NCI-H1436 treated with DMSO at 0.1 percent for 48 hours (cell line): ENCODE measurements at places on chromosomes 2 and 18.

DNA sequence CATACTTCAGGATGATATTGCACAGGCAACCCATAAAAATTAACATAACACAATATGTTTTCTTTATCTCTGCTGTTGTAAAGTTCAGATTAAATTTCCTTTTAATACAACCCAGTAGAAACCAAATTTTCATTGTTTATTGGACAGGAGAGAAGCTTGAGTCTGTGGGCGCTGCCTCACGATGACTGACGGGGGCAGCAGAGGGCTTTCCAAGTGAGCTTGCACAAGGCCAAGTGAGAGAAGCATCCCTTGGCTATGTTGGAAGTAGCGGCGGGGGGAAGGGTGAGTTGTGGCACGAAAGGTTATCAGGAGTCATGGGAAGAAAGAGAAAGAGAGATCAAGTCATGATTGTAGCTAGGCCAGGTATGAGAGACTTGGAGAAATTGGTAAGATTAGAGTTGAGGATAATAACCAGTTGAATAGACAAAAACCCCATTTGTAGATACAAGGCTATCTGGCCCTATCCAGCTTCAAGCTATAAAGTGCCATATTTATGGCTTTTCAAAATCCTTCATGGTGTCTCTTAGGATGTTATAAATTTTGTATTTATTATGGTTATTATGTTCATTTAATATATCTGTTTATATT lies 413.7 kb upstream of the FAM98A start:
- DNase-seq = no peak

DNA sequence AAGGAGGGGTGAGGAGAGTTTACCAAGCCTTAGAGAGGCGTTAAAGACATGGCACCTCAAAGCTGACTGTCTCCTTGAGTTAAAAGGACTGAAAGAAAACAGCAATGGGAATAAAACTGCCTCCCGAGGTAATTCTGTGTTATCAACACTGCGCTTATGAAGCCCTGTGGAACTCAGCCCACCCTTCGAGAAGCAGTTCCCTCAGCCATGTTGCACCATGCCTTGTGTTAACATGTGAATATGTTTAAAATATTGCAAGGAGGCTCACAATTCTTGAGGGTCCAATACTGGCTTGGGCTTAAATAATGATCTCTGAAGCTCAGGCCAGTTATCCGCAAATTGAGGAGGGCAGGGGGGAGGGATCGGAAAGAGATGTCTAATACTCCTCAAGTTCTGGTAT lies 14.7 kb downstream of the KLF7 start:
- no peak for DNase-seq

DNA sequence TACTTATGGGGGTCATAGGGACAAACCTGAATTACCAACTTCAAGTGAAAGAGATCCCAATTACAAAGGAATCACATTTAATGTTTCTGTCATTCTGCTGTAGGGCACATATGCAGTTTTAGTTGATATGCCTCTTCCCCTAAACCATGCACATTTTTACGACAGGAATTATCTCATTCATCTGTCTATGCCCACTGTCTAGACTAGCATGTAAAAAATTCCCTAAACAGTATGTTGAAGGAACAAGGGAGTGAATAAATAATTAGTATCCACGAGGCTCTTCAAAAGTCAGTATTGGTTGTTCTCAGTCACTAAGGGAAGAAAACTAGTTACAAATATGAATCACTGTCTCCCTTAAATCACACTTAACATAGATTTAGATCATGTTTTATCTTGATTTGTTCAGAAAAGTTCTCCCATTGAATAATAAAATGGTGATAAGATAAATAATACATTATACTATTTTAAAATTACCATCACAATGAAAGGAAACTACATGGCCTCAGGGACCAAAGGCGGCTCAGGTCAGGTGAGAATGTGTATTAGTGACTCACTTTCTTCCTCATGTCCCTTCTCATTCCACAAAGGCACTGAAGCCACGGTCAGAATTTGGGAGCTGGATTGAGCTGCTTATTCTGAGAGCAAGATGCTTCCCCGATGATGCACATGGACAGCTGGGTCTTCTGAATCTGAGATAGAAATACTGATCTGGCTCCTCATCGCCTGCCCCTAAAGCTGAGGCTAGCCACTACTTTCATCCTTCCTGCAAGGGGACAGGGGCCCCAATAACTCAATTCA lies 29.1 kb downstream of the DYM start:
- no peak for DNase-seq

DNA sequence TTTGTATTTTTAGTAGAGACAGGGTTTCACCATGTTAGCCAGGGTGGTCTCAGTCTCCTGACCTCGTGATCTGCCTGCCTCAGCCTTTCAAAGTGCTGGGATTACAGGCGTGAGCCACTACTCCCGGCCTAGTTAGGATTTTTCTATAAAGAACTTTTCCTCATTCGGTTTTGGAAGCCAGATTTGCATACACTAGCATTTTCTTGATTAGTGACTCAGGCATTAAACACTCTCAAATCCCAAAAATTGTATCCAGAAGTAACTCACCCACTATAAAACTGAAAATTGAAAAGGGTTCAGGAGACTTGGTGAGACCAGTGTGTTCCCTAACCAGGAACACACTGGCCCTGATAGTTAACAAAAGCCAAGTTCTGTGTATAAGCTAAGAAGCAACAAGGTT lies 25.2 kb downstream of the EIF2AK3 start:
- no peak for DNase-seq

GRCh38 chr18:6561420-6561861 lies 146.7 kb upstream of the L3MBTL4 start:
- no peak for DNase-seq

DNA sequence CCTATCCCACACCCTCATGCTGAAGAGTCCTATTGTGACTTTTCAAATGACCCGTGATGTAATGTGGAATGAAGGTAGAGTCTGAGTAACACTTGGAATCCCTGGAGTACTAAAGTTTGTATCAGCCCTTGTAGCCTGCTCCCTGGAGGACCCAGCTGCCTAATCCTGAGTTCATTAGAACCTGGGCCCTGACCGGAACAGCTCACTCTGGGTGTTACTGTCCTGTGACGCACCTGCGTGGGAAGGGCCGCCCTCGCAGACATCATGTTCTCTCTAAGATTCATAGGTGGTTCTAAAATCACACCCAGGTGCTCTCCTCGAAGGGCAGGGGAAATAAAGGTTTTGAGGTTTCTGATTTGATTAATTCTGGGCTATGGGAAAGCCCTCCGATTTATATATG lies 62.3 kb downstream of the NCK2 start:
- DNase-seq = no peak

DNA sequence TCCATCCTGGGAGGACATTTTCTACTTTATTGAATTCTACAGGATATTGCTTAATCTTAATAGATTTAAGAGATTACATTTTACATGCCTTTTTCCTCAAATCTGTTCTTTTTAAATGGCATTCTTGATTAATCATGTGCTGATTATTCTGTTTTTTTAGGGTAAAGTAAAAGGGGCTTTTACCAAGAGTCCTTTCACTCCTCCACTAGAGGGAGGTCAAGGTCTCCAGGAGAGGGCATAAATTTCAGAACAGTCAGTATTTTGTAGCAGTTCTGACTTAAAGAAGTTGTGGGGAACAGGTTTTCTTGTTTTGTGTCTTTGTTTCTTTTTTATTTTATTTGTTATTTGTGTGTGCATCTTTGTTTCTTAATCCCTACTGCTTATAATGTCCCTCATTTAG lies 25.4 kb downstream of the WDR75 start:
- no peak for DNase-seq

GRCh38 chr2:198664321-198664720 lies 793.4 kb downstream of the SATB2 start:
- no peak for DNase-seq

- DNase-seq = no peak
Observed at GRCh38 chr2:109382951-109383350, 230.8 kb downstream of the SEPTIN10 start.

DNA sequence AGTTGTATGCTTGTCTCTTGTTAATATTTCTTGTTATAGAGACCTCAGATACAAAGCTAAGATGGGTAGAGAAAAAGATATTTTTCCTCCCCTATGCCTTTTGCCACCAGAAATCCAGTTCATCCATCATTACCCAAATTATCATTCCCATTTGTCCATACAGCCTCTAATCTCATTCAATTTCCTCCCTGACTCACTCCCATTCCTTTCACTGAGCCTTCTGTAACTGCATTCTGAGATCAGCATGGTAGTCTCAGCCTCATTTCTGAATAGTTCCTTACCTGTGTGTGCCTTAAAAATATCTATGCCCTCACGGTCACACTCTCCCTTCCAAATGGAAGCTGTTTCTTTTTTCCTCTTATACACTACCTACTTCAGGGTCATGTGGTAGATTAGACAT lies 15.7 kb upstream of the PIK3C3 start:
- DNase-seq = no peak

DNA sequence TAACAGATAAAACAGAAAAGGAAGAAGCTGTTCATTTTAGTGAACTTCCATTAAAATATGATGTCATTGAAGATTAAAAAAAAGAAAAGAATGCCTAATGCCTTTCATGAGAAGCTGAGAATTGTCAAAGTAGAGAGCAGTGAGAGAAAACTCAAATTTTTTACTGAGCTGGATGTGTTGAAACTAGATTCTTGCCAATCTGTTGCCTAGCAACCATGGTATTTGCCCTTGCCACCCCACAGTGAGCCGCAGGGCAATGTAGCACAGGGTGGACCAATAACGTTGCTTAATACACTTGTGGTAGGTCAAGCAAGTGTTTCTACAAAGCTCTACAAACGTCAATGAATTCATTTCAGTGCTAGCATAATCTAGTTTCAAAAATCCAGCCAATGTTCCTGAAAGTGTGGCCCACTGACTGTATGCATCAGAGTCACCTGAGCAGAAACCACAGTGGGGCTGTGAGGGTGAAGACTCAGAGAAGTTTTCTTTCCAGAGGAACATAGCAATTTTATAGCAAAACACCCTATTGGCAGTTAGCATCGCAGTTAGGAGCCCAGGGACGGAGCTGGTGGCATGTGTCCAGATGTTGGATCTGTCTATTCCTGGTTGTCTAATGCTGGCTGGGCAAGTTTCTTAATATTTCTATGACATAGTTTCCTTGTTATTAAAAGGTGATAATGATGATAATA lies 132.2 kb downstream of the DOCK10 start:
- DNase-seq = no peak

DNA sequence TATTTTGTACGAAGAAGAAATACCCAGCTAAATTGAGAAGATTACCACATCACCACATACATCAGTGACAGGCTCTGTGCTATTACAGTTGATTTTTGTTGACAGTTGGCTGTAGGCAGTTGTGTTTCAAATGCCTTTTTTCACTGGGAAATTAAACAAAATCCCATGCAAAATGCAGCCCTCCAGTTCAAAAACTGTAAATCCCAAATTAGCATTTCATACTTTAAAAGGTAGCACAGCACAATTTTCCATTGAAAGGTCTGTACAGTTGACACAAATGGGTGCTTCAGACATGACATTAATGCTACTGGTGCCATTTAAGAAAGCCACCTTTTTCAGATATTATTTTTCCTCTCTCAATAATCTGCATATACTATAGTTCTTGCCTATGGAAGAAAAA lies 807.2 kb downstream of the BCL11A start:
- no peak for DNase-seq

DNA sequence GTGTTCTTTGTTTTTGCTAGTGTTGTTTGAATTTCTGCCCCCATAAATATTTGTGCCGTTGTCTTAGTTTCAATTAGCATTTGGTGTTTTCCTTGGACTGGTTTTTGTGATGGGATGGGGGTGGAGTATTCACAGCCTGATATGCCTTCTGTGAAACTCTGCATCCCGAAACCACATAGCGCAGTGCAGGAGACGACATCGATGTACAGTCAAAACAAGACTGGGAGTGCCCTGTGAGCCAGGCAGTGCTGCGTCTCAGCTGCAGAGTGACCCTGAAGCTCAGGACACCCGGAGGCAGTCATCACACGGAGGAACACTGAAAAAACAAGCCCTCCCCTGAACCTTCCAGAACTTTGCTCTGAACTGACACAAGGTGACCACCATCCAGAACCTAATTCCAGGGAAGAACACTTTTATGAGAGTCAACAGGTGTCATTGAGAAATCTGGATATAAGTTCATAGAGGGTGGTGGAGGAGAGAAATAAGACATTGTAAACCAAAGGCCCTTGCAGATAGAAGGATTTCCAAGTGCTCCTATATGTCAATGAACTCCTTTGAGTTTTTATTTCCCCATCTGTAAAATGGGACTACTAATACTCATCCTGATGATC lies 61.2 kb upstream of the CABLES1 start:
- DNase-seq = no peak

- DNase-seq = no peak
Observed at GRCh38 chr2:42510608-42511243, 16.9 kb upstream of the KCNG3 start.

GRCh38 chr2:197307236-197307932 lies 3.2 kb downstream of the ANKRD44 start:
- no peak for DNase-seq

- no peak for DNase-seq
Observed at GRCh38 chr18:6711467-6711866, 18.0 kb upstream of the ARHGAP28 start.

GRCh38 chr18:50819027-50819727 lies 639 bp downstream of the MRO start:
- DNase-seq = no peak

GRCh38 chr2:191255756-191256312 lies 10.6 kb downstream of the MYO1B start:
- DNase-seq = no peak

DNA sequence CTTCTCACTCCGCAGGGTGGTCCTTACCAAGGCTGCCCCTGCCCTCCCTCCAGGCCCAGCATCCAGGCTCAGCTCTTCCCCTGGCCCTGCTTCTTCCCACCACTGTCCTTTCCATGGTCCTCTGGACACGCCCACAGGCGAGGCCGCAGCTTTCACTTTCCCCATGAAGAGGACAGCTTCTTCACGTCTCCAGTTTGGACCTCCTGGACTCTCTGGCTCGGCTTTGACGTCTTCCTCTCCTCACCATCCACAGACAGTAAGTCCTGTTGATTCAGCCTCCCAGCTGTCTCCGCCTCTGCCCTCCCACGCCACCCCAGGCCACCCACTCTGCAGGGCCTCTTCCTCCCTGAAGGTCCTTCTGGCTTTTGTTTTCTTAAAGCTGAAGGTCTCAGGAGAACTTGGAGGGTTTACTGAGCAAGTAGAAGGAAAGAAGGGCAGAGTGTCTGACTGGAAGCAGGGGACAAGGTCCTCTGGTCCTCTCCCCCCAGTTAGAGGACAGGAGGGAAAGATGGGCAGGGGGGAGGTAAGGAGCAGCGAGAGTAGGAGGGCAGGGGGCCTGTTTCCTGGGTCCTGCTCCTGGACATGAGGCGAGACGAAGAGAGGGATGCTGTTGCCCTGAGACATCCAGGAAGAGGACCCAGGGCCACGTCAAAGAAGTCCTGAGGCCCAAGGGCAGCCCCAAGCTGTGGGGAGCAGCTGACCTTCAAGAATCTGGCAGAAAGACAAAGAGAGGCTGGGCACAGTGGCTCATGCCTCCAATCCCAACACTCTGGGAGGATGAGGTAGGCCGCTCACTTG lies 24.7 kb upstream of the NMUR1 start:
- DNase-seq = no peak

- DNase-seq = no peak
Observed at GRCh38 chr2:161223139-161223732, 63.0 kb downstream of the TANK start.
